ENCODE measurements at places on chromosomes 2 and 18. TPM values are rescaled to one million over a fixed set of nuclear protein-coding genes. Genes with fewer than 3 reads are reported as not detected.

STEAP3 gene
- total RNA-seq, result 0.78 TPM

DNA sequence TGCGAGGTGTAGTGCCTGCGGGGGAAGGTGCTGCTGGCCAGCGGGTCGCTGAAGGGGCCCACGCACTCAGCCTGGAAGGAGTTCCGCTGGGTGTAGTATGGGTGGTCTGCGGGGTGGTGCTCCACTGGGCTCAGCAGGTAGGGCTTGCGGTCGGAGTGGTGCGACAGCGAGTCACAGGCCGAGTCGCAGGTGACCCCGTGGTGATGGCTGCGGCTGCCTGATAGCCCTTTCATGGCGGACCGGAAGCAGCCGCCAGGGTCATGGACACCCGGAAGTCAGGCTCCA, 429.8 kb downstream of the TGIF1 start:
- no peaks in the 10 kb centered on the region for H3K36me3 ChIP-seq
- H3K27me3 ChIP-seq, result peaks cover 6% of the 10 kb centered on the region
- no peak overlapping the region for H3K4me3 ChIP-seq
- no peaks in the 10 kb centered on the region for H3K4me1 ChIP-seq
- no peak overlapping the region for H3K27ac ChIP-seq

- no peaks in the 10 kb centered on the region for H3K4me1 ChIP-seq
- H3K27ac ChIP-seq, result no peak within 1 kb of the TSS
- H3K27me3 ChIP-seq, result peaks cover 34% of the 10 kb centered on the region
- DNase-seq, result no peak
- no peaks in the 10 kb centered on the region for H3K36me3 ChIP-seq
Observed at GRCh38 chr18:63476668-63477067, at the start of gene SERPINB5. Gene SERPINB5, plus strand, starts transcription at chr18:63476958. Its CDS starts 7,471 bp downstream, at chr18:63484429.

GRCh38 chr18:26378701-26379100, 152.5 kb downstream of the TAF4B start:
- no peaks in the 10 kb centered on the region for H3K36me3 ChIP-seq
- DNase-seq, result no peak
- H3K27ac ChIP-seq, result no peak overlapping the region
- H3K27me3 ChIP-seq, result no peaks in the 10 kb centered on the region
- no peaks in the 10 kb centered on the region for H3K4me1 ChIP-seq
- H3K4me3 ChIP-seq, result no peak overlapping the region

POMC gene
- 5.8 TPM for total RNA-seq

GRCh38 chr2:96330407-96330806, 5.2 kb upstream of the NCAPH start:
- H3K4me3 ChIP-seq, result no peak overlapping the region
- peaks cover 50% of the 10 kb centered on the region for H3K36me3 ChIP-seq
- H3K27ac ChIP-seq, result no peak overlapping the region
- H3K27me3 ChIP-seq, result no peaks in the 10 kb centered on the region

DNA sequence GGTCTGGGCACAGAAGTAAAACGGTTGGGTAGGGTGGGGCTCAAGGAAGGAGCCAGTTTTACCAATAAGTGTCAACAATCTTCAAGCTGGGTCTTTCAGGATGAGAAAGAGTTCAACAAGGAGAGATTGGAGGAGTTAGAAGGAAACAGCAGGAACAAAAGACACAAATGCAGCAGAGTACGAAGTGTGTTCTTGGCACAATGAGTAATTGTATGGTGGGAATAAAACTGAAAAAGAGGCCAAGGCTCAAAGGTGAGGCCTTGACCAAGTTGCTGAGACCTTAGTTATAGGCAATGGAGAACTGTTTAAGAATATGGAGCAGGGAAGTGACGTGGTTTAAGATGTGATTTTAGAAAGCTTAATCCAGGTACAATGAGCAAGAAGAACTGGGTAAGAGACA, 230.3 kb downstream of the PDE11A start:
- no peak overlapping the region for H3K4me3 ChIP-seq
- no peaks in the 10 kb centered on the region for H3K36me3 ChIP-seq
- no peak overlapping the region for H3K27ac ChIP-seq
- no peaks in the 10 kb centered on the region for H3K4me1 ChIP-seq
- H3K27me3 ChIP-seq, result peaks cover 1% of the 10 kb centered on the region

TMEM163 gene
- total RNA-seq, result 0.27 TPM

GRCh38 chr2:223979730-223980396, 22.6 kb downstream of the MRPL44 start:
- no peak for DNase-seq
- H3K4me3 ChIP-seq, result no peak overlapping the region
- H3K36me3 ChIP-seq, result peaks cover 16% of the 10 kb centered on the region

GRCh38 chr2:133561045-133561852, 7.0 kb downstream of the NCKAP5 start:
- no peak for DNase-seq
- H3K27ac ChIP-seq, result no peak overlapping the region
- H3K36me3 ChIP-seq, result no peaks in the 10 kb centered on the region
- no peaks in the 10 kb centered on the region for H3K4me1 ChIP-seq
- H3K4me3 ChIP-seq, result no peak overlapping the region

GRCh38 chr2:140589696-140590095, 1541.1 kb downstream of the LRP1B start:
- no peaks in the 10 kb centered on the region for H3K36me3 ChIP-seq
- no peaks in the 10 kb centered on the region for H3K27me3 ChIP-seq
- no peak overlapping the region for H3K4me3 ChIP-seq
- DNase-seq, result no peak

GRCh38 chr2:205283736-205284270, 398.5 kb upstream of the NRP2 start:
- H3K36me3 ChIP-seq, result no peaks in the 10 kb centered on the region
- no peak for DNase-seq
- no peak overlapping the region for H3K27ac ChIP-seq
- peaks cover 4% of the 10 kb centered on the region for H3K27me3 ChIP-seq
- H3K4me1 ChIP-seq, result no peaks in the 10 kb centered on the region

WBP1 gene
- total RNA-seq, result 38.6 TPM

DNA sequence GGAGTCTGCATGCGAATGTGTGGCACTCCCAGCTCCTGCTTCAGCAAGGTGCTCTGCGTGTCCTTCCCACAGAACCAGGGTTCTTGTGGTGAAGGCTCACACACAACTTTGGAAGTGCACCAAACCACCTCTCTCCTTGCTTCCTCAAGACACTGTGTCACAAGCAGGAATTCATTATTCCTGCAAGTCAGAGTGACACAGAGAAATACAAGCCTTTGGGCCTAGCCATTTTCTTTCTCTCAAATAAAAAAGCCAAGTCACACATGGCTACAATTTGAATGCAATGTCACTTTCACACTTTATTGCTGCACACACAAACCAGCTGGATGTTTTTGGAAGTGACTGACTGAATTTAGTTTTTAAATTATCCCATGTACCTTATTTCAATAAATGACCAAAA, 30.1 kb upstream of the THOC1 start:
- peaks cover 11% of the 10 kb centered on the region for H3K27me3 ChIP-seq
- no peak overlapping the region for H3K4me3 ChIP-seq
- H3K27ac ChIP-seq, result no peak overlapping the region
- no peaks in the 10 kb centered on the region for H3K36me3 ChIP-seq
- no peak for DNase-seq
- no peaks in the 10 kb centered on the region for H3K4me1 ChIP-seq

BMP10 gene
- not detected for total RNA-seq

- no peak for DNase-seq
- no peaks in the 10 kb centered on the region for H3K4me1 ChIP-seq
- H3K4me3 ChIP-seq, result no peak overlapping the region
- no peak overlapping the region for H3K27ac ChIP-seq
- no peaks in the 10 kb centered on the region for H3K27me3 ChIP-seq
Observed at GRCh38 chr18:42326752-42327151, 371.7 kb downstream of the PIK3C3 start.

DNA sequence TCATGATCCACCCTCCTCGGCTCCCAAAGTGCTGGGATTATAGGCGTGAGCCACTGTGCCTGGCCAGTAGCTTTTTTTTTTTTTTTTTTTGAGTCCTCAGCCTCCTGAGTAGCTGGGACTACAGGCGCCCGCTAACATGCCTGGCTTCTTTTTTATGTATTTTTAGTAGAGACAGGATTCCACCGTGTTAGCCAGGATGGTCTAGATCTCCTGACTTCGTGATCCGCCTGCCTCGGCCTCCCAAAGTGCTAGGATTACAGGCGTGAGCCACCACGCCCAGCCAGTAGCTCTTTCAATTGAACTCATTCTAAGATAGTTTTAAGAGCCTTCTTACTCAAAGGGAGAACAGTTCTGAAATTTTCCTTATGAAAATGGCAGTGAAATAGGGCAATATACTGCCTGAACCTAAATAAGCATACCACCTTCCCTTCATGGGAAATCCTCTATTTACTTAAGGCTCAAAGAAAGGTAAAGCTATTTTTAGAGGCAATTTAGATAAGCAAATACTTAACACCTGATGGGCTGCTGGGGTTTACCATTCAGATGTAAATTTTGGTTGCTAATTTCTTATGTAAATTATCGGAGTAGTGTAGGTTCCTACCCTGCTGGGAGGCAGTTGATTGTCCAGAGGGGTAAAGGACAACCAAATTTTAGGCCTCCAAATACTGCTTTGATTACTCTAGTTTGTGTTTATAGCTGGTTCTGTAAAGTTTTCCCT, 144.7 kb downstream of the GREB1L start:
- H3K4me1 ChIP-seq, result no peaks in the 10 kb centered on the region
- H3K4me3 ChIP-seq, result no peak overlapping the region
- no peak for DNase-seq
- H3K27ac ChIP-seq, result no peak overlapping the region
- H3K36me3 ChIP-seq, result no peaks in the 10 kb centered on the region

Measured in activated T-helper 2 cell treated with anti-CD3 and anti-CD28 coated beads, Interferon-gamma antibody, Interleukin-2, Interleukin-4, amounts not matched to agents 10 μg/mL and 5 μg/mL and 100 μg/mL, durations not matched to agents 14 hours and 24 hours and 36 hours (primary cell).